ENCODE measurements at places on chromosomes 7 and 10. TPM values are rescaled to one million over a fixed set of nuclear protein-coding genes. Genes with fewer than 3 reads are reported as not detected.

Gene STAG3
- not detected for total RNA-seq

Gene CLRN3
- not detected for total RNA-seq

Gene TMEM236
- total RNA-seq: 0.17 TPM

Gene THAP5
- total RNA-seq: 43.7 TPM

Gene ABCC2
- total RNA-seq: 191 TPM
